ENCODE measurements at places on chromosomes 2 and 18.

DNA sequence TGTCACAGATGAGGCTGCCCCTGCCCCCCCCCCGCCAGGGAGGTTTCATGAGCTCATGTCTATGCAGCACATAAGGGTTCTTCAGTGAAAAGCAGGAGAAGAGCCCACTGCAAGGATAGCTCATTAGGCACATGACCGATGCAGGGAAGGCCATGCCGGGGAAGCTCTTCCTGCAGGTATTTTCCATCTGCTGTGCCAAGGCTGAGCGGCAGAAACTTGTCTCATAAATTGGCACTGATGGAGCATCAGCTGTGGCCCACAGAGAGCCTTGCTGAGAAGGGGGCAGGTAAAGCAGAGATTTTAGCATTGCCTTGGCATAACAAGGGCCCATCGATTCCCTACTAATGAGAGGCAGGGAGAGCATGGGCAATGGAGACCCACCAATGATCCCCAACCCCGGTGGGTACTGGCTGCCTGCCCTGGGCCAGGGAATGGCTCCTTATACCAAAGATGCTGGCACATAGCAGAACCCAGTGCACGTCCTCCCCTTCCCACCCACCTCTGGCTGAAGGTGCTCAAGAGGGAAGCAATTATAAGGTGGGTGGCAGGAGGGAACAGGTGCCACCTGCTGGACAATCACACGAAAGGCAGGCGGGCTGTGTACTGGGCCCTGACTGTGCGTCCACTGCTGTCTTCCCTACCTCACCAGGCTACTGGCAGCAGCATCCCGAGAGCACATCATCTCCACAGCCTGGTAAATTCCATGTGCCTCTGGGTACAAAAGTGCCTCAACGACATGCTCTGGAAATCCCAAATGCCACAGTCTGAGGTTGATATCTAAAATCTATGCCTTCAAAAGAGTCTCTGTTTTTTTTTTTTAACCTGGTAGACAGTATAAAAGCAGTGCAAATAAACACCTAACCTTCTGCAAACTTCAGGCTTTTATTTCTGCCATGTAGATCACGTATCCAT, 41.4 kb downstream of the STEAP3 start:
- peak; percentile 57 for DNase-seq

- DNase-seq = peak; percentile 11
Measured at GRCh38 chr18:40868110-40868858, 1086.8 kb upstream of the PIK3C3 start.

DNA sequence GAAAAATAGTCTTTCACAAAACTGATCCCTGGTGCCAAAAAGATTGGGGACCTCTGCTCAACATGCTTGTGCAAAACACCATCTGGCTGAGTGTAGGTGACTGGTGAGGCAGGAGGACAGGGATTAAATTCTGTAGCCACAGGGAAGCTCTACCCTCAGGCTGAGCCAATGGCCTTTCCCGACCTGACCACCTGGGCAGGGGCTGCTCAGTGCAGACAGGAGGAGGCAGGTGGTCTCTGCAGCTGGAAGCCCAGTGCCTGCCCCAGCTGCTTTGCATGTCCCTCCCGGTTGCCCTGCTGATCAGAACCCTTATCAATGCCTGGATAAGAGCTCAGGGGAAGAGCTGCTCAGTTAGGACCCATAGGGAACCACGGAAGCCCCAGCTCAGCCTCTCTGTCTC, 235.3 kb downstream of the ANKRD36 start:
- no peak for DNase-seq

DNA sequence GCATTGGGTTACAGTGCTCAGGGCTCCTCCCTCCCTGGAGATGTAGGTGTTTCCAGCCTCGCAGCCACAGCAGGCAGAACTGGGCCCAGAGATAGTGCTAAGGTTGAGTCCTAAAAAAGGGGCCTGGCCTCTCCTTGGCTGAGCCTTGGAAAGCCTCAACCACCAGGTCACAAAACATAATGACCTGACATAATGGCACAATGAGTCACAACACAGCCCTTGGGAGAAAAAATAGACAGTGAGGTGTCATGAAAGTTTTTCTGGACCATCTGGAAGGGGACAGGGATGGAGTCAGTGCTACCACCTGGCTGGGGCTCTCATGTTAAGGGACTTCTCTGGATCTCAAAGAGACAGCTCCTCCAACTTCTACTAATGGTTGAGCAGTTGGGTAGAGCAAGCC, 92.4 kb upstream of the LCLAT1 start:
- DNase-seq = peak; percentile 14

DNA sequence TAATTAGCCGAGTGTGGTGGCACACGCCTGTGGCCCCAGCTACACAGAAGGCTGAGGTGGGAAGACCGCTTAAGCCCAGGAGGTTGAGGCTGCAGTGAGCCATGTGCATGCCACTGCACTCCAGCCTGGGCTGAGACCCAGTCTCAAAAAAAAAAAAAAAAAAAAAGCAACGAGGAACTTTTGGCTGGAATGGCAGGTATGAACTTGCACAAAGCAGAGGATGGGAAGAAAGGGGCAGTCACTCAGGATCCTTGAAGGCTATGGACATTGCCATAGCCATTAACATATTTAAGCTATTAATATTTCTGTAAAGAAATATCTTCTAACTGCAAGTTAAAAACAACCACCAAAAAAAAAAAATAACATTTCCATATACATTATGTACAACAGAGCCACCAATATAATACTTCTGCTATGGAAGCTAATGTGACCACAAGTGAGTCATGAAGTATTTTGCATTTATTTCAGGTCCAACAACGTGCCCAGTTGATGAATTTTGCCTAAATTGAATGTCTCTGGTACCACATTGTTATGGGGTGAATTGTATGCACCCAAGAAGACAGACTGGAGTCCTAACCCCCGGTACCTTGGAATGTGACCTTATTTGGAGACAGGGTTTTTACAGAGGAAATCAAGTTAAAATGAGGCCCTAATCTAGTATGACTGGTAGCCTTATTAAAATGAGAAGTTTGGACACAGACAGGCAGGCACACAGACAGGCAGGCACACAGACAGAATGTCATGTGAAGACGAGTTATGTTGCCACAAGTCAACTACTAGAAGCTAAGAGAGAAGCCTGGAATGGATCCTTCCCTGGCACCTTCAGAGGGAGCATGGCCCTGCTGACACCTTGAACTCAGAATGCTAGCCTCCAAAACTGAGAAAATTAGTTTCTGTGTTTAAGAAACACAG, 102.8 kb downstream of the RBMS1 start:
- peak; percentile 90 for DNase-seq

- DNase-seq = peak; percentile 71
Measured at GRCh38 chr2:120863661-120864320, 128.1 kb downstream of the GLI2 start.

GRCh38 chr18:3183103-3183717, 36.6 kb downstream of the MYOM1 start:
- no peak for DNase-seq

GRCh38 chr2:3348767-3349166, 28.9 kb downstream of the EIPR1 start:
- no peak for DNase-seq

DNA sequence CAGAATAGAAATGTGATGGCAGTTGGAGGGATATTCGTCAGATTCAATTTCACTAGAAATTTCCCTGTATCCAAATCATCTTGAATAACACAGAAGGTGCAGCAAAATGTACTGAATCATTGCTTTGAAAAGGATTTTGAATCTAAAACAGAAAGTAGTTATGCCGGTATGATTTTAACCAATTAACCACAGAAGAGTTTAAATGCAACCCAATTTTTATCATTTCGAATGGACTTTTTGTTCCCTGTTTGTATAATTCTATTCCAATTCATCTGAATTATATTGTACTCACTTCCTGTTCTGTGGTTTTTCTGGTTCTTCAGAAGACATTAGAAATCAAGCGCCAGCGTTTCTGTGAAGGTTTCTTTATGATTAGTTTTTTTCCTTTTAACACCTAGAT, 190.4 kb downstream of the MYO3B start:
- DNase-seq = no peak

DNA sequence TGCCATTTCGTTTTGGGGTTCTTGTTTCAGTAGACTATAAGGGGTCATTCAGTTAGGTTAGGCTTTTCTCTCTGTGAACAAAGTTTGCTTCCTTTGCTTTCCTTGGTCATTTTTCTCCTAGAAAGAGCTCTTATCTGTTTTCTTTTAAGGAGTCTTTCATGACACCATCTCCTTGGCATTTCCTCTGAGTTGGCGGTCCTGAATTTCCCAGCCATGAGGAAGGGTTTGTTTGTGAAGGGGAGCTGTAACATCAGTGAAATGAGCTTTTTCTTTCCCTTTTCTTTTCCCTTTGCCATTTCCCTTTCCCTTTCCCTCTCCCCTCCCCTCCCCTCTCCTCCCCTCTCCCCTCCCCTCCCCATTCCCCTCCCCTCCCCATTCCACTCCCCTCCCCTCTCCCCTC, 61.7 kb downstream of the MAP4K4 start:
- peak; percentile 95 for DNase-seq

- no peak for DNase-seq
Measured at GRCh38 chr18:2686349-2686968, 30.9 kb downstream of the SMCHD1 start.

DNA sequence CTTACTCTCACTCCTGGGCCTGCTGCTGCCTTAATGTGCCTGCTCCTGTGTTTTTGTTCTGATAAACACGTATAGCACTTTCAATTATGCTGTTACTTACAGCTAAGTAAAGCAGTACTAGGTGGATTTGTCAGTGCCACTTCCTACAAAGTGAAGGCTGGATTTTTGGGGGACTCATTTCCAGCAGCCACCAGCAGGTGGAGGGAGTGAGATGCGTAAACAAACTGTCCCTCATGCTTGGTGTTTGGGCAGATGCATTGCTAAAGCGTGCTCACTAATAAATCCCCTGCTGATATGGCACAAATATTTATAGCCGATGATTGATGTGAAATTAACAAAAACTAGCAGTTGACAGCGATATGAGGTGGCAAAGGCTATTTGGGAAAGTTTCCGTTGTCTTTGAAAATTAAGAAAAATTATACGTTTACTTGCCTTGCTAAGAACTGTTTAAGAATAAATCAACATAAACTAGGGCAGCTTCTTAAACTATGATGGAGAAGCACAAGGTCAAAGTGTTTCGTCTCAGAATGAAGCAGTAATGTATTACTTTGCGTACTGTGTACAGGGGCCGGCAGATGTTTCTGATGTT, 101.7 kb downstream of the AGAP1 start:
- DNase-seq = peak; percentile 66

GRCh38 chr2:214648520-214648919, 161.0 kb downstream of the BARD1 start:
- no peak for DNase-seq

DNA sequence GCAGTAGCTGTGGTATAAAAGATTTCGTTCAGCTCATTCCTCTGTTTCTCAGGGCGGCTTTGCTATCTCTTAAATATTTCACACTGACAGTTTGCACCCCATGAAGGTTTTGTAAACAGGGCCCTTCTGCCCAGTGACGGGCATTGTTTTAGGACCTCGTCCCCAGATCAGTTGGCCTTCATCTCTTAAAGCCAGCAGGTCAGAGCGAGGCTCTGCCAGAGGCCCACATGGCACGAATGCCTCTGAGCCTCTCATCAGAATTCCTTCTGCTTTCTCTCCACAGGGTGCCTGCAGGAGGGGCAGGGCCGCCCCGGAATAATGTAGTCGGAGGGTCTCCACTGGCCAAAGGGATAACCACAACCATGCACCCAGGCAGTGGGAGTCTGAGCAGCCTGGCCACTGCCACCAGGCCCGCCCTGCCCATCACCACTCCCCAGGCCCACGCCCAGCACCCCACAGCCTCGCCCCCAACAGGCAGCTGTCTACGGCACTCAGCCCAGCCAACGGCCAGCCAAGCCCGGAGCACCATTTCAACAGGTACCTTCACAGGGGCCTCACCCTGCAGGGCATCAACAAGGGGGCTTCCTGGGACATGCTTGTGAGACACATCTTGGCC, 177.0 kb downstream of the SEPTIN10 start:
- DNase-seq = no peak

DNA sequence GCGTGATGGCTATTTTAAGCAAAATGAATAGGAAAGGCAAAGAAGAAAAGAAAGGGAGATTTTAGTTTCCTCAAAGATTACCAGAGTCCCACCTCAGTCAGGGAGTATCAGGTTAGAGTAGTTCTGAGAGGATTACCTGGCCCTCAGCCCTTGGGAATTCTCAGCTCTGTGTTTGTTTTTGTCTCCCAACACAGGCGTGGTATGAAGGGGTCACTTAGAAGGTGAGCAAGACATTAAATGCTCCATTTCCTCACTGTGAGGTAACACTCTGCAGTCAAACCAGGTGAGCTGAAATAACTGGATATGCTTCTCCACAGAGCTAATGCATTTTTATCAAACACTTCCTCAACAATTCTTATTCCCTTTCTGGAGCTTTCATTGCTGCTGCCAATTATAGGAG, 232.2 kb downstream of the IKZF2 start:
- DNase-seq = no peak

GRCh38 chr18:35707247-35707646, 125.7 kb downstream of the GALNT1 start:
- DNase-seq = no peak

- DNase-seq = no peak
Measured at GRCh38 chr2:162037028-162037795, 36.8 kb downstream of the DPP4 start.

- no peak for DNase-seq
Measured at GRCh38 chr2:216644842-216645635, 11.8 kb downstream of the IGFBP2 start.

DNA sequence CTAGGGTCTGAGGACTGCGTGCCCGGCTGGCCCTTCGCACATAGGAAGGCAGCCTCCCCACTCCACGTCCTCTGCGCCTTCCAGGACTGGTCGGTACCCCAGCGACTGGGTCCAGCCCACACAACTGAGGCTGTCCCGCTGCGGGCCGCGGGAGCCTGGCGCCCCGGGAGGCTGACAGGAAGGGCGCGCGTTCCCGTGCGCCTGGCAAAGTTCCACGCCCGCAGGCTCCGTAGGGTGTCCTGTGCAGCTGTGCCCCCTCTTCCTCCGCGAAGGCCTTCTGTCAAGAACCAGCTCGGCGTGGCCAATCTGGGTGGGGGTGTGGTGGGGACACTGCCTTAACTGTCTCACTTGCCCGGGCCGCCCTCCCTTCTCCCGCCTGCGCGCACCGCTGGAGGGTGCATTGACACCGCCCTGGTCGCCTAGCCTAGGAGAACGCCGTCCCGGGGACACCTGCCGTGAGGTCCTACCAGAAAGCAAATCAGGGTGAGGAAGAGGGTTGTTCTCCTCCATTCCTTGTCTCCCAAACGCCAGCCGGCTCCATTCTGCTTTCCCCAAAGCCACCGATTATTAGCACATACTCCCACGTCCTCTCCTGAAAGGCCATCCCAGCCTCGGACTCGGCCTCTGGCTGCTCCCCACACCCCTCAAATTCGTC, 618 bp upstream of the LYPD1 start:
- DNase-seq = peak; percentile 63

DNA sequence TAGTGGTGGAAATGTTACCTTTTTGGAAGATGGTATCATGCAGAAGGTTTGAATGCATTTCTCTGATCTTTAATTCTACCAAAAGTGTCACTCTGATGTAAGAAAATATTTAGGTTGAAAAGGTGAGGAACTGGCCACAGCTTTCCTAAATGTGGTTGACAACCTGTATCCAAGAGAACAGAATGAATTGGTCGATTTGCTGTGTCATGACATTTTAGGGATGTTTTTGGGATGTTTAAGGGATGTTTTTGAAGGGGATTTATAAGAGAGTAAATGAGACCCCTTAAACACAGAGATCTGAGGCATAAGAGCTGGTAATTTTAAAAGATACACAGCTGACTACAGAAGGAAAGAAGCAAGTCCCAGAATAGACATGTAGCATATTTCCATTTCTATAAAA, 270.8 kb upstream of the EPAS1 start:
- DNase-seq = no peak
